ENCODE measurements at places on chromosomes 7 and 10. TPM values are rescaled to one million over a fixed set of nuclear protein-coding genes. Genes with fewer than 3 reads are reported as not detected.

Gene TMEM184A
- not detected for total RNA-seq

GRCh38 chr10:80158126-80158525 lies 25.6 kb downstream of the PLAC9 start:
- no peak overlapping the region for H3K27ac ChIP-seq
- peaks cover 3% of the 10 kb centered on the region for H3K4me1 ChIP-seq
- H3K36me3 ChIP-seq: peaks cover 81% of the 10 kb centered on the region
- no peak for DNase-seq
- H3K27me3 ChIP-seq: no peaks in the 10 kb centered on the region
- no peak overlapping the region for H3K4me3 ChIP-seq

- no peaks in the 10 kb centered on the region for H3K4me1 ChIP-seq
- no peak overlapping the region for H3K4me3 ChIP-seq
Measured at GRCh38 chr7:127809261-127809702, 157.3 kb downstream of the SND1 start.

- H3K4me1 ChIP-seq: no peaks in the 10 kb centered on the region
- no peak for DNase-seq
- no peak overlapping the region for H3K4me3 ChIP-seq
- H3K36me3 ChIP-seq: no peaks in the 10 kb centered on the region
- H3K27ac ChIP-seq: no peak overlapping the region
Measured at GRCh38 chr7:111982133-111982532, 224.1 kb downstream of the DOCK4 start.

Measured in activated CD4-positive, alpha-beta T cell treated with anti-CD3 and anti-CD28 coated beads, Interleukin-2, amount 10 ng/mL, durations not matched to agents 7 days and 5 days (primary cell).